ENCODE measurements at places on chromosomes 11 and 22. TPM values are rescaled to one million over a fixed set of nuclear protein-coding genes. Genes with fewer than 3 reads are reported as not detected.

The MMP13 gene
- total RNA-seq: not detected

DNA sequence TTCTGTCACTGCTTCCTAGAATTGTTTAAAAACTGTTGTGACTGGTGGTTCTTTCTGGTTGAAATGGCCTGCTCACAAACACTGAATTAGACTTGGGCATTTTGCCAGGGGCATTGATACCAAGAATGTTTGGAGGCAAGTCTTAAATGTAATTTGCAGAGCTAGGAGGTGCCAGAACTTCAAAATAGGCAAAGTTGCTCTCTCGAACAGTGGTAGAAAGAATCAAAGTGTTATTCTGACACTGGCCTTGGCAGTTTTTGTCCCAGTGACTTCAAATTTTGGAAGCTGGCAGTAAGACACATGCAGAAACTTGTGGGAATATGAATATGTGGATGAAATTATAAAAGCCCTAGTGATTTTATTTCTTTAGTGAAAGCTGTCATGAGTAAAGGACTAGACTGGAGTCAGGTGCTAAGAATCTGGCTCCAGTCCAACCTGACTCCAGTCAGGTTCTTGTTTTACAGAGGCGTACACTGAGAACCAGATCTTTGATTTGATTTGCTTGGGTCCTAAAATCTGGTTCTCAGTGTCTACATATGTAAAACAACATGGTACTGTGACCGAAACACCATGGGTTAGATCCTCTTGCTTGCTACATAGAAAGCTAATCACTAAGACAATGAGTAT, 20.9 kb downstream of the SVIP start:
- no peak for DNase-seq

The SHISAL1 gene
- total RNA-seq: 0.59 TPM

- DNase-seq: no peak
Observed at GRCh38 chr11:60762851-60763691, 6.4 kb downstream of the MS4A15 start.

DNA sequence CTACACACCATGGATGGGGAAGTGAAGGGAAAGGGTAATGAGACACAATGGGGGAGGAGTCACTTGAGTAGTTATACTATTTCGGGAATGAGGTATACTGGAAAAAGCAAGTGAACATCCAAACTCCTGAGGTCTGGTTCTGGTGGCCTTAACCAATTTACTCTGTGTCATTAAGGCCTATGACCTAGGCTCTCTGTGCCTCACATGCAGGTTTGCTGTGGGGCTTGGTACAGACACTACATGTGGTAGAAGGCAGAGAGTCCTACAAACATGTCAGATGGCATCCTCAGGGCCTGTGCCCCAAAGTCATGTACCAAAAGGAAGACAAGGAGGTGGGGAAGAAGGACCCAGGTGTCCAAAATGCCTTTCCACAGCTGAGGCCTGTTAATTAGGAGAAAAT, 98.9 kb downstream of the TRIM29 start:
- no peak for DNase-seq

The ADORA2A gene
- total RNA-seq: 2.6 TPM
